ENCODE measurements at places on chromosomes 5 and 9.

DNA sequence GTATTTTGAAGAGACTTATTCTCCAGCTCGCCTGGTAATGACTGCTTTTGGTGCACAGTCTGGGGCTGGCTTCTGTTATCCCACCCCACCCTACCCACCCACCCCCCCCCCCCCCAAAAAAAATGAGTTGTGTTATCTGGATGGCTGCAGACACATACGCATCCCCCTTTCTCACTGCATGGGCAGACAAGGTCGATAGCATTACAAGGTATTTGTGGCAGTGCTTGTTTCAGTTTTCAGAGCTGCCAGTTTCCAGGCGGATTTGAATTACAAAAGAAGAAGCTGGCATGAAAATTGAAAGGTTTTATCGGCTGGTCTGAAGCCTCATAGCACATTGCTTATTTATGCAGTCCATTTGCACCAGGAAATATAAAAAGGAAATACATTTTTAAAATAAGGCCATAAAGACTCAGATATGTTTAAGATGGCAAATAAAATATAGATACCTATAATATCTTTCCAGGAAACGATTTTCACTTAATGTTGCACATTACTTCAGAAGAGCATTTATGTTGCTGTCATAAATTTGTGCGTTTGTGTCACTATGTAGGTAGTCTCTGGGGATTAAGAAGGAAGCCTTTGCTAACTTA is 85.1 kb upstream of the GRHPR start:
- no peak for DNase-seq

- DNase-seq, result no peak
Measured at GRCh38 chr5:176647843-176648473, 674 bp downstream of the TSPAN17 start.

DNA sequence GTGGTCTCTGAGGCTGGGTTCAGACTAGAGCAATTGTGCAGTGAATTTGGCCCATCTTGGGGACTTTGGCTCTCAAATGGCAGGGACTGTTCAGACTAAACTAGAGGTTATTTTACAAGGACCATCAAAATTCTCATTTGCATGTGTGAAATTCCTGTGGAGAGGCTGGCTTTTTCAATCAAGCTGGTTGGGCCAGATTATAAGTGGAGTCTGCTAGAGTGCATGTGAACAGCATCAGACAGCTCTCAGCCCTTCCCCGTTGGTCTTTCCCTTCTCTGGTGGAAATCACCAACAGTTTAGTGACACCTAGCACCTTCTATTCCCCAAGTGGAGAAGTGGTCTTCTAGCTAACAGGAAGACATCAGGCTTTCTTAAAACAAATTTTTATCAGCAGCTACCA is 301.3 kb downstream of the CWC27 start:
- DNase-seq, result no peak

DNA sequence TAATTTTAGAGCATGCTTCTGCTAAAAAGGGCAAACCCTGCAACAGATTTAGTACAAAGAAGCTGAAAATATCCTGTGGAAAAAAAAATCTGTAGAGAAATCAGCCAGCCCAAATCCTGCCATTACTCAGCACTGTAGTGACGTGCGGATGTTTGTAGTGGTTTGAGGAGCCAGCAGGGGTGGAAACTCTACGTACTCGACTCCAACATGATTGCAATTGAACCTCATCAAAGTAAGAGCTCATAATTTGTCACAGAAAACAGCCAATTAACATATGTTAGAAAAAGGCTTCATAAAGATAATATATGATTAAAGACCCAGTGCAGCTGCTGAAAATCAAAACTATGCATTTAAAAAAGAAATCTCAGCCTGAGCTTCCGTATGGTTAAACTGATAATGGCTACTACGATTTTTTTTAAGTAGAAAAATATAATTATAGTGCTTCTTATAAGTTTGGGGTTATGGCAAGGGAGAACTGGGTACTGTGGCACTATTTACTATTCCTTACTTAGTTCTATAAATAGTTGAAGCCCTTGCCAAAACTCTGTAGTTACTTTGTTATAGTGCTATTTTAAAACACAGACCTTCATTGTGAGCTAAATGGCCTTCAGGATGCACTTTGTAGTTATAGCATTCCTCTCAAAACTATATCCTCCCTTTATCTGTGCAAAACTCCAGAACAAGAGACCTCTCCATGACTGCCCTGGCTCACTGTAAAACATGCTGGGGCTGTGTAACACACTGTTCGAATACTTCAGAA is 49.4 kb downstream of the MEF2C start:
- no peak for DNase-seq

- DNase-seq, result no peak
Measured at GRCh38 chr5:72499730-72500129, 7.5 kb downstream of the ZNF366 start.

DNA sequence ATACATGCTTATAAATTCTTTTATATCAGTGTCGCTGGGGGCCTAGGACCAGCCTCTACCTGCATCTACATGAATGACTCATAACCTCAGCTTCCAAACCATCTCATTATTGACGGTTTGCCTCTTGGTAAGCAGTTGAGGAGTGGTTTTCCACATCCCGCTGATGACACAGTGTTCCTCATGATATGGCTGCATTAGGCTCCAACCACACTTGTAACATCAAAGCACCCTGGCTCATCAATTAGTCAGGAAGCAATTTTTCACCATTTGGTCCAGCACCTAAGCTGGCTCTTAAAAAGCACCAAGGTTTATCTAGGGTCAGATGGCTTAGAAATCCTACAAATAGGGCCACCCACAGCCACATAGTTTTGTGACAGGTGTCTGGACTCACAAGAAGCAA is 402.4 kb downstream of the ARHGEF28 start:
- no peak for DNase-seq

DNA sequence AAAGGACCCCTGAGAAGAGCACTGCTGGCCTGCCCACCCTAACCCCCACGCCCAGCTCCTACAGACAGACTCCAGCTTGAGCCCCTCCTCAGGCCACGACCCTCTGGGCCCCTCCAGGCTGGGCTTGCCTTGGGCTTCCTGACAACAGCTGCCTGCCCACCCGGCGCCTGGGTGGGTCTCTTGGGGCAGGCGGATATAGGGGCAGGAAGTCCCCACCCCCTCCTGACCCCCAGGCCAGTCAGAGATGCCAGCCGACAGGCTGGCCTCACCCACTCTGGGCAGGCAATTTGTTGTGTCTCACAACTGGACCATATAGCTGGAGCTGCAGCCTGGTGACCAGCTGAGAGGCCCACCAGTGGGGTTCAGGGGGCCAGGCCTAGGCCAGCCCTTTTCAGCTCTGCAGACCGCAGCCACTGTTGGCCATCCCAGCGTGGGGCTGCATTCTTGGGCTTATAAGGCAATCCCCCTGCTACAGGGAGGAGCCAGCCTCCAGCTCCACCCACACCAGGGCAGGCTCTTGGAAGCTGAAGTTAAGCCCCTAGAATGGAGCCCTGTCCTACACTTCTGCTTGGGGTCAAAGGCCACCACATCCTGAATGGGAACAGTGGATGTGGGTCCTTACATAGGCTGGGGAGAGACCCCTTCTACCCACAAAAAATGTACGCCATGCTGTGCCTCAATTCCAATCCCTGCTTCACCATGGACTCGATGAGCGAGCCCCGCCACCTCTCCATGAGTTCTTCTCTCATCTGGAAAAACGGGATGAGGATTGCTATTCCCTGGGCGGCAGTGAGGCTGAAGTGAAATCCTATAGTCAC is 2.0 kb downstream of the PDLIM7 start:
- DNase-seq, result no peak

GRCh38 chr5:179415291-179416060 is 70.2 kb upstream of the ADAMTS2 start:
- DNase-seq, result no peak

DNA sequence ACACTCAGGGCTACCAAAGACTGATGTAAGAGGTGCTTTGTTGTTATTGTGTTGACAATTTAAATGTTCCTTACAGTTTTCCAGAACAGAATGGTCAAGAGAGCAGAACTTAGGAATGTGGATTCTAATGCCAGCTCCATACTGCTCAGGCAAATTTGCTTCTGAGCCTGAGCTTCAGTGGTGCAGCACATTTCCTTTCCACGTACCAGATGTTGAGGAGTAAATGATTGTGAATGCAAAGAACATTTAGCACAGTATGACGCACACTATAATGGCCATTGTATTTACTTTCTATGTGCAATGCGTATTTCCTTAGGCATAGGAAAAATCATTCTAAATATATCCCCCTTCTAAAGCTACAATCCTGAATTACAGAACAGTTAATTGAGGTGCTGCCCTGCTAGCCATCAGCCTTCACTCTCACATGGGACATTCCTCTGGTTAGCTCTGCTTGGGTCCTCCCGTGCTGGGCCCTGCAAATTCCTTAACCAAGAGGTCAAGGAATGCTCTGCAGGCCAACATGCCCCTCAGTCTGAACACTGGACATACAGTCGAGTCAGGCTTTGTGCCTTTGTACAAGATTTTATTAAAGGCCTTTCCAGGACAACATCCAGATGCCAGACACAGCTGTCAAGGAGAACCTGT is 21.1 kb upstream of the TMEM174 start:
- no peak for DNase-seq

DNA sequence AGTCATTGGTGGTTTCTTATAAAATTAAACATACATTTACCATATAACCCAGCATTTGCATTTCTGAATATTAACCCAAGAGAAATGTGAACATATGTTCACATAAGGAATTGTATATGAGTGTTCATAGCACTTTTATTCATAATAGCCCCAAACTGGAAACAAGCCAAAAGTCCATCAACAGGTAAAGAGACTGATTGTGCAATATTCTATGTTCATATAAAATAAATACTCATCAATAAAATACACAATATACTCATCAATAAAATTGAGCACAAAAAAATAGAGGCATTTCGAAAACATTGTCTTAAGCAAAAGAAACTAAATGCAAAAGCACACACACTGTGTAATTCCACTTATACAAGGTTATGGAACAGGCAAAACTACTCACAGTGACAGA is 3.7 kb downstream of the SMIM23 start:
- DNase-seq, result no peak

DNA sequence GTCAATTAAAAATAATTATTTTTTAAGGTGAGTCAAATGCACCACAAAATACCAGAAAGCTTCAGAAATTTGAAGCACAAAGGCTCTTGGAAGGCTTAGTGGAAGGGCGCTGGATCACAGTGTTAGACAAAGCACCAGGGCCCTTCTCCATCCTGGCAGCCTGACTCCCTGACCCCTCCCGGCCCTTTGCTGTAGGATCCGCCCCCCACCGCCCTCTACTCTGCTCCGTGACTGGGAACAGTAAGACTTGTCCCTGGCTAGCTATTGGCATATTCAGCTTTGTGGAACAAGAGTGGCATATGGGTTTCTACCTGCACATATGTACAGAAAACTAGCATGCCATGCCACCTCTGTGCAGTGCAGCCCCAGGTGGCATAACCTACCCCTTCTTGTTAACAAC is 222.1 kb downstream of the SYK start:
- DNase-seq, result no peak

DNA sequence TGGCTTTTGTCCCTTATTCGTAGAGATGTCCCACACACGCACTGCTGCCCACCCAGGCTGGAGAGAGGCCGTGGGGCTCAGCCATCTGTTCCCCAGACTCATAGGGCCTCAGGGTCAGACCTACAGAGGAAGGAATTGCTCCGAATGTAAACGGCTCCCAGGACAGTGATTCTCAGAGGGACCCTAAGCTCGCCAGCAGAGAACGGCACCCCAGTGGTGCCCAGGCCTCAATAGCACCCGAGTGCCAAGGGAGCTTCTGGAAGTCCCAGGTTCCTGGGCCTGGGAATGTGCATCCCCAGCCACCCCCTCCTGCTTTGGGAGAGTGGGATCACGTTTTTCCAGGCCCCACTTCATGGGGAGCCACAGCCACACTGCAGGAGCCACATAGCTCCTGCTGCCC is 32.9 kb upstream of the CNOT6 start:
- DNase-seq, result no peak

DNA sequence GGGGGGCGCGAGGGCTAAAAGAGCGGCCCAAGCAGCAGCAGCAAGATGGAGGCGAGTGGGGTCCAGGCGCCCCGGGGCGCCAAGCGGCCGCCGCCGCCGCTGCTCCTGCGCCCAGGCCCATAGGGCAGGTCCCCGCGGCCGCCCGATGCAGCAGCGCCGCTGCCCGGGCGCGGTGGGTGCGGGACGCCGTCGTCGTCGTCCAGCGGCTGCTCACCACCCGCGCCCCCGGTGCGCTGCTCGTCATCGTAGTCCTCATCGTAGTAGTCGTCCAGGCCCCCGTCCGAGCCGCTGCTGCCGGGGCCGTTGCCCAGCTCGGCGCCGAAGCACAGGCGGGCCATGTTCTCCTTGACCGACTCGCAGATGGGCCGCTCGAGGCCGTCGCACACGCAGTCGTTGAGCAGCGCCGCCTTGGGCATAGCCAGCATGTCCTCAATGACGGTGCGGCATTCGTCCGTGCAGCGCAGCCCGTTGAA is 1.5 kb downstream of the GAS1 start:
- DNase-seq, result no peak

All from DND-41 (cell line).